ENCODE measurements at places on chromosomes 16 and 17. TPM values are rescaled to one million over a fixed set of nuclear protein-coding genes. Genes with fewer than 3 reads are reported as not detected.

Gene EVPLL
- not detected for total RNA-seq

Gene BAHCC1
- 0.29 TPM for total RNA-seq

GRCh38 chr17:39617446-39618245, 9.1 kb upstream of the PPP1R1B start:
- peak overlapping the region; percentile 86 for H3K4me3 ChIP-seq
- H3K27ac ChIP-seq: no peak overlapping the region
- DNase-seq: peak; percentile 46
- H3K27me3 ChIP-seq: peaks cover 24% of the 10 kb centered on the region
- H3K36me3 ChIP-seq: no peaks in the 10 kb centered on the region

Gene KRTAP4-9
- not detected for total RNA-seq

DNA sequence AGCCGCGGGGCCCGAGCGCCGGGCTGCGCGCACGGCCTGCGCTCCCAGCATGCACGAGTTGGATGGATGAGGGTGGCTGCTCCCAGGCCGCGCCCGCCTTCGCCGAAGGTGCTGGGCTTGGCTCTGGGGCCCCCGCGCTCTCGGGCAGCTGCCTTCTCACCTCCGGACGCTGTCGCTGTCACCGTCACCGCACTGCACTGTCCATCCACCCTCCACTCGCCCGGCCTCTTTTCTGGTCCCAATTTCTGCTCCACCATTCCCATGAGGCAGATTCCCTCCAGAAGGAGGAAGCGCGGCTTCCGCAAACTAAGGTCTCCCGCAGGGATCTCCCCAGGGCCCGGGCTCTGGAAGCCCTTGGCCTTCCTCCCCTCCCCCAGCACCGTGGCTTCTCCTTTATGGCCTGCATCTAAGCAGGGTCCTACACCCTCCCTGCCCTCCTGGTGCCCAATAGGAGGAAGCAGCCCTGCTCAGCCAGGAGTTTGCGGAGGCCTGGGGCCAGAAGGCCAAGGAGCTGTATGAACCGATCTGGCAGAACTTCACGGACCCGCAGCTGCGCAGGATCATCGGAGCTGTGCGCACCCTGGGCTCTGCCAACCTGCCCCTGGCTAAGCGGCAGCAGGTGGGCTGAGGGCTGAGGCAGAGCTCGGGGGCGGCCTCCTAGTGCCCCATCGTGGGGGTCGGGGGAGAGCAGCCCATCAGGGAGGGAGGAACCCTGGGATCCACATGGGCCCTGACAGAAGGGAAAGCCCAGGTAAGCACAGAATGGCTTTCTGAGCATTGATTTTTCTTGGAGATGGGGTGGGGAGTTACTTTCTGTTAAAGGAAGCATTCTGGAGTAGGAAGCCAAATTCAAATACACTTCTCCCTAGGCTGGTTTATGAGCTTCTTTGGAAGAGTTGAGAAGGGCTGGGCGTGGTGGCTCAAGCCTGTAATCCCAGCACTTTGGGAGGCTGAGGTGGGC, 899 bp downstream of the ACE start:
- no peak for DNase-seq
- H3K4me1 ChIP-seq: peaks cover 7% of the 10 kb centered on the region
- no peak overlapping the region for H3K27ac ChIP-seq
- H3K36me3 ChIP-seq: peaks cover under 1% of the 10 kb centered on the region
- peak overlapping the region; percentile 90 for H3K4me3 ChIP-seq
- no peaks in the 10 kb centered on the region for H3K27me3 ChIP-seq

- H3K4me1 ChIP-seq: no peaks in the 10 kb centered on the region
- no peak for DNase-seq
Measured at GRCh38 chr16:63287401-63287800, 1251.2 kb upstream of the CDH8 start.

GRCh38 chr16:10754941-10755340, 11.3 kb downstream of the NUBP1 start:
- H3K4me3 ChIP-seq: no peak overlapping the region
- no peak for DNase-seq
- peak overlapping the region; percentile 3 for H3K27ac ChIP-seq

- no peak for DNase-seq
- no peaks in the 10 kb centered on the region for H3K27me3 ChIP-seq
- H3K4me1 ChIP-seq: peaks cover 12% of the 10 kb centered on the region
- no peak overlapping the region for H3K27ac ChIP-seq
- no peaks in the 10 kb centered on the region for H3K36me3 ChIP-seq
Measured at GRCh38 chr17:82018152-82018988, 4.3 kb downstream of the CENPX start.

GRCh38 chr17:75049706-75050105, 2.7 kb downstream of the KCTD2 start:
- no peaks in the 10 kb centered on the region for H3K27me3 ChIP-seq
- H3K4me1 ChIP-seq: peaks cover 25% of the 10 kb centered on the region
- no peak for DNase-seq
- H3K27ac ChIP-seq: no peak overlapping the region
- H3K36me3 ChIP-seq: peaks cover 4% of the 10 kb centered on the region

GRCh38 chr17:39736319-39737165, 1.2 kb upstream of the GRB7 start:
- no peak for DNase-seq
- H3K27me3 ChIP-seq: peaks cover 24% of the 10 kb centered on the region
- peaks cover 6% of the 10 kb centered on the region for H3K36me3 ChIP-seq
- peak overlapping the region; percentile 78 for H3K27ac ChIP-seq

DNA sequence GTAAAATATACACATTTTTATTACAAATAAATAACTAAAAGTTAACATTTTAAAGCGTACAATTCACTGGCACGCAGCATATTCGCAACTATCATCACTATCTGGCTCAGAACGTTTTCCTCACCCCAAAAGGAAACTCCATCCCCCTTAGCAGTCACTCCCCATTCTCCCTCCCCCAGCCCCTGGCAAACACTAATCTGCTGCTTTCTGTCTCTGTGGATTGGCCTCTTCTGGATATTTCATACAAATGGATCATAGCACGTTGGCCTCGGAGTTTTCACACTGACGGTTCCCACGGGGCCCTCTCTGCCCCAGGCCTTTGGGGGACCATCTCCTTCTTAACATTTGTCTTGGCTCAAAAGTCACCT, 64.6 kb downstream of the RTN4RL1 start:
- H3K4me1 ChIP-seq: peaks cover 2% of the 10 kb centered on the region
- no peak for DNase-seq
- peak overlapping the region; percentile 34 for H3K27ac ChIP-seq
- H3K36me3 ChIP-seq: no peaks in the 10 kb centered on the region
- H3K27me3 ChIP-seq: no peaks in the 10 kb centered on the region
- H3K4me3 ChIP-seq: no peak overlapping the region
